Fibroblast of skin of right biceps (primary cell): ENCODE measurements at places on chromosomes 1 and 21.
A peak's percentile ranks its signal among the peaks of the same experiment; 100 is the strongest.

DNA sequence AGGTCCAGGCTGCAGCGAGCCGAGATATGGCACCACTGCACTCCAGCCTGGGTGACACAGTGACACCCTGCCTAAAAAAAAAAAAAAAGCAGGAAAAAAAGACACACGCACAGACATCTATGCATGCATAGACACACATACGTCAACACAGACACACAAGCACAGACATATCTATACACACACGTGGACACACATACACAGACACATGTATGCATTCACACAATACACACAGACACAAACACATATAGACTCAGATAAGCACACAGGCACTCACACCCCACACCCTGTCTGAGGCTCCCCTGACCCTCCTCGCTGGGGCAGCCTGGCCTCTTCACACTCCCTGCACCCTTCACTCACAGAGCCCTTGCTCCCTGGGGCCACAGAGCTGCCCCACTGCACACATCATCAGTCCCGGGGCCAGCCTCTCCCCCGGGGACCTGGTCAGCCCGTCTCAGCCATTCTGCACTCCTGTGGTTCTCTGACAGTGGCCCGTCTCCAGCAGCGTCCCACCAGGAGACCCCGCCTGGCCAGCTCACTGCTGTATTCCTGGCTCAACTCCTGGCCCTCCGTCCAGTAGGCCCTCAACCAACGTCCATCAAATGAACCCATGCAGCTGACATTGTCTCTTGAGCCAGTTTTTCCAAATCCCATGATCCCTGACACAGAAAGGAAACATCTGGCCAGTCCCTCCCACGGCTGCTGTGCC, 4.6 kb upstream of the PRKCZ start:
- no peak for DNase-seq

DNA sequence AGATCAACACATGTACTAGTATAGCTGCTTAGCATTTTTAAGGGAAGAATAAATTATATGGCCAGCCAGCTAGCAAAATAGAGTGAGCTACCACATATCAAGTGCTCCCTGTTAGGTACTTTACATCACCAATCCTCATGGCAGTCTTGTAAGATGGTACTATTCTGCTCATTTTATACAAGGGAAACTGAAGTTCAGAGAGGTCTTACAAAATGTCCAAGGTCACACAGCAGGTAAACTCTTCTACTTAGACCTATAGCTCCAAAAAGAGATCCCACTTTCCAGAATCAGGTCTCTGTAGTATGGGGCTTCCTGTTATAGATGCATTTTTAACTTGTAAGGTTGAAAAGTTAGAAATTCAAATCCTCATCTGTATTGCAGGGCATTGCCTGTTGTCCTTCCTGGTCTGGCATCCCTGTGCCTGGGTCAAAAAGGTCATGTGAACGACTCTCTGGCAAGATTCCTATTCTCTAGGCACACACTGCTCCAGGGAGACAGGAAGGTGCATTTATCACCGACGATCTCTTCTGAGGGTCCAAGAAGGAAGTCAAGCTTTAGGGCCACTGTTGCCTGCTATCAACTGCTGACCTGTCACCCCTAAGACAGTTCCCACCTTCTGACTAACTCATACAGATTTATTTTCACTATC, 41.1 kb downstream of the TRIT1 start:
- no peak for DNase-seq

- DNase-seq: no peak
Measured at GRCh38 chr1:119420638-119421037, 5.7 kb downstream of the HSD3B2 start.

- DNase-seq: no peak
Measured at GRCh38 chr1:6054596-6054995, 8.9 kb downstream of the KCNAB2 start.

DNA sequence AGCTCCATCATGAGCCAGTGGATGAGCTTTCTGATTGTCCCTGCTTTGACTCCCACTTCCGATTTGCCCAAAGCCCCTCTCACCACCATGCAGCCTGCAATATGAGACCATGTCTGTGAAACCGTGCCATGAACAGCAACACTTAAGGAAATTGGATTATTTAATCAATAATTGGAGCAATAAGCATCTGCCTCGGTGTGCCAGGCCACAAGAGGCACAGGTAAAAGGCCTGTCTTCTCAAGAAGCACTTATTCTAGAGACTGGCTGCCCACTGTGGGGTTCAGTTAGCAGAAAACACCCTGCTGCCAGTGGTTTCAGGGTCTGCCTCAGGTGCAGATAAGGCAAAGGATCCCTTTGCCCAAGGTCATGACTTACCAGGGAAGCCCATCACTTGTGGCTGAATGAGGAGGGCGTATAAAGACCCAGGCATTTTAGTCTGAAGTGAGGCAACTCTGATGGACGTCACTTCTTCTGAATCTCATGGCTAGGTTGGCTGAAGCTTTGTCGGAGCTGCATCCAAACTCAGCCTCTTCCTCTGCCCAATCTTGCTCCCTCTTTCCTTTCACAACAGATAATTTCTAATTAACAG, 7.1 kb upstream of the CHI3L2 start:
- no peak for DNase-seq

DNA sequence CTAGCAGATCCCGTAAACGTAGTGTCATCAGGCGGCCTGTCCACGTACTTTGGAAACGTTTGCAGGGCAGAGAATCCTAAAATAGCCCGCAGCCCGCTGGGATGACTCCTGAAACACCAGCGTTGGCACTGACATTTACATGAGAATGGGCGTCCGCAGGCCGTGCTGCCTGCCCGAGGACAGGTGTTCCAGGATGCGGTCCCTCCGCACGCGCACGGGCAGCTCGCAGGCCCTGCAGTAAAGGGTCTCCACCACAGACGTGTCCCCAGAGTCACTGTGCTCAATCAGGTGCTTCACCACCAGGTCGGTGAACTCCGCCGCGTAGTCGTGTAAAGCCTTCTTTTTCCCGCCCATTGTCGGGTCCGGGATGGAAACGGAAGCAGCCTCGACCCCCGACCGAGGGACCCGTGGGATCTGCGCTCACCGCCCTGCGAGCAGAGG, 5.8 kb upstream of the CCDC27 start:
- DNase-seq: peak; percentile 5

- no peak for DNase-seq
Measured at GRCh38 chr1:151309811-151310323, 17.3 kb downstream of the PI4KB start.
